ENCODE measurements at places on chromosomes 13 and 19. TPM values are rescaled to one million over a fixed set of nuclear protein-coding genes. Genes with fewer than 3 reads are reported as not detected.

DNA sequence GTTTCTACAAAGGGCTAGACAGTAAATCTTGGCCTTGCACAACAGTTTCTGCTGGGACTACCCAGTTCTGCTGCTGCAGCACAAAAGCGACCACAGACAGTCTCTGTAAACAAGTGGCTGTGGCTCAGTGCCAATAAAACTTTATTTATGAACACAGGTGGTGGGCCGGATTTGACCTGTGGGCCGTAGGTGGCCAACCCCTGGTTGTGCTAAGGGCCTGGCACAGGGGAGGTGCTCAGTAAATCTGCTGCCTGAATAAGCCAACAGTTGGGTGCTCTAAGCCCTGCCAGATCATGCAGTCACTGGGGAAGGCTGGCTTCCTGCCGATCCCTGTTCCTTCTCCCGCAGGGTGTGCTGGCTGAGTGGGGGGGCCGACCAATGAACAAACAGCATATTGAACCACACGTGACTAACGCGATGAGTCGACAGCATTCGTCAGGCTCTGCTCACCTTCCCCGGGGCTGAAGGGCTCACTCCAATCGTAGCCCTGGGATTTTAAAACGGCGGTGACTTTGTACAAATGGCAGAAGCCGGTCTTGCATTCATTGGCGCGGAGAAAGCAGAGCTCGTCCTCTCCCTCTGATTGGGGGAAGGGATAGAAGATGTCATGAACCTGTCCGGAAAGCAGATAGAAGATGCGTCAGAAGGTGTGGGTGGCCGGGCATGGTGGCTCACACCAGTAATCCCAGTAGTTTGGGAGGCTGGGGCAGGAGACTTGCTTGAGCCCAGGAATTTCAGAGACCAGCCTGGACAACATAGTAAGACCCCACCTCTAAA, 24.3 kb upstream of the MYDGF start:
- no peaks in the 10 kb centered on the region for H3K4me1 ChIP-seq
- H3K27me3 ChIP-seq = no peaks in the 10 kb centered on the region
- DNase-seq = no peak

DNA sequence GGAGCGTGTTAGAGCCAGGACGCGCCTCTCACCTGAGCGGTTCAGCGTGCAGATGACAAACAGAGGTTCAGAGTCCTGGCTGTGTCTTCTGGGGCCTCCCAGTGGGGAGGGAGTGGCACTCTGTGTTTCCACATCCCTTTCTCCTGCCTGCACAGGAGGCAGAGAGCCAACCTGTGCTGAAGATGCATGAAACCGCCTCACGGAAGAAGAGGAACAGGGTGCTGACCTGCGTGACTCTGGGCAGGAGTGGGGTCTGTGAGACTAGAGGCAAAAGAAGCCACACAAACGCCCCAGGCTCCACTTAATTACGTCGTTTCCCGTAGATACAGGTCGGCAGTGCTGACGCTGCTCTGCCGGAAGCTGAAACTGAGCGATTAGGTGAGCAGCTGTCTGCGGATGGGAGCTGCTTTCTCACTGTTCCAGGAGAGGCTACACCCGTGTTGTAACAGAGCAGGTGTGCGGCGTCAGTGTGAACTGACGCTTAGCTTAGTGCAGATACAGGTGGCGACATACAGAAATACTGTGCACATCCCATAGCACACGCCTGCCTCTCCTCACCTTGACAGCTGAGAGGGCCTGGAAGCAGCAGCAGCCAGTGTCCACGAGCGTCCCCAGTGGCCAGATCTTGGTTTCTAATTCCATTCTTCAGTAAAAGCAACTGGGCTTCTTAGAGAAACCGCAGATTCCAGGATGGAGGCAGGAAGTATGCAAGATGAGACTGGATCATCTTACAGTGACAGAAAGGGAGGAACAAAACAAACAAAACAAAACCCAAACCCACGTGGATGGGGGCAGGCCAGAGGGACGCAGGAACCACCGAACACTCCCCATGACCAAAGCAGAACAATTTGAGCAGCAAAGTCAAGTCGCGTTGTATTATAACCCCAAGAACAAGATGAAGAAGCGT, 37.7 kb upstream of the MCF2L start:
- no peak for DNase-seq
- H3K27ac ChIP-seq = no peak overlapping the region

DNA sequence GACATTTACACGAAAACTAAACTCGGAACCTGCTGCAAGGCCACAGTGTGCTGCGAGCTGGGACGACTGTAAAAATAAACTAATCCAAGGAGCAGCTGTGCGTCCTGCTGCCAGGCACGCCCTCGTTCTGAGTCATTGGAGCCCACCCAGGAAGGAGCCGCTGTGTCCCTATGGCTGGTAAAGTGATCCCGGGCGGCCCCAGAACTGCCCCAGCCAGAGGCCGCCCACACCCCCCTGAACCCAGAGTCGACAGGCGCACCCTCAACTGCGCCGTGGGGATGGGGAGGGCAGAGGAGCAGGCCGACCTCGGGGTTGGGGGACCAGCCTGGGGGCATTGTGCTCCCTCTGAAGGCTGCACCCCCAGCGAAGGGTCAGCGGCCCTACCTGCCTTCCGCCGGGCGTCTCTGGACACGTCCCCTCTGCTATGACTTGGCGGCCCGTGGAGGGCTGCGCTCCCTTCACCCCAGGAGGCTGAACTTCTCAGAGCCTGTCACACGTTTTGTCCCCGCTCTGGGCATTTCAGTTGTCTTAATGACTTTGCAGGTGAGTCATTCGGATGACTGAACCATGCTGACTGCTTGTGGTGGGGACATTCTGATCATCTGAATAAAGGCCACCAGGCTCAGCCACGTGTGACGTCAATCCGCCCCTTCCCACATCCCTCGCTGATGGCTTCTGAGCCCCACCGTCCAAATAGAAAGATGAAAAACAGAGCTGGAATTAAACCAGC, 42.7 kb downstream of the ADPRHL1 start:
- no peak overlapping the region for H3K27ac ChIP-seq
- H3K4me3 ChIP-seq = no peak overlapping the region
- H3K4me1 ChIP-seq = no peaks in the 10 kb centered on the region
- H3K27me3 ChIP-seq = no peaks in the 10 kb centered on the region
- no peak for DNase-seq

The INSR gene
- total RNA-seq = 0.44 TPM

DNA sequence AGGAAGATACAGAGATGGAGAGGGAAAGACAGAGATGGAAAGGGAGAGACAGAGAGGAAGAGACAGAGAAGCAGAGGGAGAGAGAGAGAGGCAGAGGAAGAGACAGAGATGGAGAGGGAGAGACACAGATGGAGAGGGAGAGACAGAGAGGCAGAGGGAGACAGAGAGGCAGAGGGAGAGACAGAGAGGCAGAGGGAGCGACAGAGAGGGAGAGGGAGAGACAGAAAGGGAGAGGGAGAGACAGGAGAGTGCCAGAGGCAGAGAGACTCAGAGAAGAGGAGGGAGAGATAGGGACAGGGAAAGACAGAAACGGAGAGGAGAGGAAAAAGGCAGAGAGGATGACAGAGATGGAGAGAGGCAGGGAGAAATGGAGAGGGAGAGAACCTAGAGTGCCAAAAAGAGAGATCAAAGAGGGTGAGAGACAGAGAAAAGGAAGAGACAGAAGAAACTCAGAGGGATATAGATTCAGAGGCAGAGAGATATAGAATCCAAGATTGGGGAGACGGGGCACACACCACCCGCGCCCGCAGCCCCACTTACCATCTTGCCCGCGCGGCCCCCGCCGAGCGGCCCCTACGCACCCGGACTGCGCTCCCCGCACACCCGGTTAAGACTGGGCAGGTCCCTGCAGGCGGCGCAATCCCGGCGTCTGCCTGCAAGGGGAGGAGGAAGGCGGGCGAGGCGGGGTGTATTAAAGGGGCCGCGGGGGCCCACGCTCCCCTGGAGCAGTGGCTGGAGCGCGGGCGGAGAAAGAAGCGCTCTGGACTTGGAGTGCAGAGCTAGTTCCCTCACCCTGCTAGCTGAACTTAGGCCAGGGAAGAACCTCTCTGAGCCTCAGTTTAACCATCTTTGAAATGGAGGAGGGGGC, 10.7 kb downstream of the TM6SF2 start:
- no peaks in the 10 kb centered on the region for H3K36me3 ChIP-seq
- DNase-seq = no peak
- peaks cover 5% of the 10 kb centered on the region for H3K27me3 ChIP-seq
- H3K4me1 ChIP-seq = peaks cover 11% of the 10 kb centered on the region

DNA sequence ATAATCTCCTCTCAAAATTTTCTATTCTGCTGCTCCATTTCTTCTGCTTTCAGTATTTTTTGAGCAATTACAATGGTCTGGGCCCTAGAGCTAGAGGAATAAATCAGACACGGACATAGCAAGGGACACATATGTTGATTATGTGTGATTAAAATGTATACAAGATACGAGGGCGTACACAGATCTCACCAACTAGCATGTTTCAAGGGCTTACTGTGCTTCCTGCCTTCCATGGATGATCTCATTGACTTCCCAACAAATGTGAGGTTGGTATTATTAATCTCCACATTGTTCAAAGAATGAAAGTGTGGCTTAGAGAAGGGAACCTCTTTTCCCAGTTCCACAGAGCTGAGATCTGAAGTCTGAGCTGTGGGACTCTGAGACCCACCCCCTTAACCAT, 9.1 kb downstream of the PLD3 start:
- H3K27ac ChIP-seq = no peak overlapping the region
- no peak overlapping the region for H3K4me3 ChIP-seq
- no peaks in the 10 kb centered on the region for H3K4me1 ChIP-seq
- H3K27me3 ChIP-seq = no peaks in the 10 kb centered on the region
- no peak for DNase-seq

The PSG11 gene
- not detected for total RNA-seq

The ZNF878 gene
- total RNA-seq = not detected

The PIP5K1C gene
- total RNA-seq = 28.1 TPM

DNA sequence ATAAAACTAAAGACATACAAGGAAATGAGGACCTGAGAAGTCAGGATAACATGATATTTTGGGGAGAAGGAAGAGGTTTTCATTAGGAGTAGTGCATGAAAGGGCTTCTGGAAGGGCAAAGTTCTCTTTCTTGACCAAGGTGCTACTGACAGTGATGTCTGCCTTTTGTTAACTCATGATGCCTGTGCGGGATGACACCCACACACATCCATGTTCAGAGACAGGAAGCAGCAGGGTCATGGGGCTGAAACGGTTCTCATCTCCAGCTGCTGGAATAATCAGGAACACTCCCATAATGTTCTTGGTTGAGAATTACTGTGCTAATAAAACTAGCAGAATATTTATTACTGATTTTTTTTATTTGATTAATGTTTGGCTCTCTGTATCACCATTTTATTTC, 29.1 kb downstream of the KCNC3 start:
- no peaks in the 10 kb centered on the region for H3K4me1 ChIP-seq
- no peak overlapping the region for H3K27ac ChIP-seq
- no peak for DNase-seq
- H3K27me3 ChIP-seq = no peaks in the 10 kb centered on the region
- no peak overlapping the region for H3K4me3 ChIP-seq

GRCh38 chr13:89541091-89542030, 1806.1 kb upstream of the MIR17HG start:
- H3K27me3 ChIP-seq = no peaks in the 10 kb centered on the region
- no peak for DNase-seq
- H3K36me3 ChIP-seq = no peaks in the 10 kb centered on the region
- no peaks in the 10 kb centered on the region for H3K4me1 ChIP-seq
- H3K27ac ChIP-seq = no peak overlapping the region

- H3K36me3 ChIP-seq = peaks cover 34% of the 10 kb centered on the region
- H3K4me1 ChIP-seq = no peaks in the 10 kb centered on the region
- no peaks in the 10 kb centered on the region for H3K27me3 ChIP-seq
- H3K27ac ChIP-seq = no peak overlapping the region
- no peak for DNase-seq
Measured at GRCh38 chr19:1819341-1820255, 7.5 kb upstream of the ATP8B3 start.

The PLK5 gene
- total RNA-seq = not detected

The KLF1 gene
- total RNA-seq = not detected

DNA sequence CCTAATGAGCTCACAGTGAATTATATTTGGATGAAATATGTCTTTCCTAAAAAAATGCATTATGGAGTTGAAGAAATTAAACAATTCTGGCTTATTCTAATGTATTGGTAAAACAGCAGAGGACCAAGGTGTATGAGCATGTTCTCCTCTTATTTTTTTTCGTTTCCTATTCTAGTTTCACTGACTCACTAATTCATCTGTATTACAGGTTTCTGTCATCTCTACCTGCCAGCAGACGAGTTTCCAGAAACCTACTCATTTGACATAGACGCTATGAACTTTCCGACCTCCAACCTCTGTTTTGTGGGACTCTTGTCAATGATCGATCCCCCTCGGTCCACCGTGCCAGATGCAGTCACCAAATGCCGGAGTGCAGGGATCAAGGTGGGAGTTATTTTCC, 20.3 kb downstream of the ATP12A start:
- H3K27me3 ChIP-seq = no peaks in the 10 kb centered on the region
- H3K4me3 ChIP-seq = no peak overlapping the region
- H3K4me1 ChIP-seq = no peaks in the 10 kb centered on the region
- no peaks in the 10 kb centered on the region for H3K36me3 ChIP-seq

- no peak overlapping the region for H3K27ac ChIP-seq
- peaks cover 12% of the 10 kb centered on the region for H3K27me3 ChIP-seq
- H3K4me1 ChIP-seq = no peaks in the 10 kb centered on the region
- no peak overlapping the region for H3K4me3 ChIP-seq
- DNase-seq = no peak
Measured at GRCh38 chr19:50309396-50310125, 19.6 kb downstream of the KCNC3 start.

DNA sequence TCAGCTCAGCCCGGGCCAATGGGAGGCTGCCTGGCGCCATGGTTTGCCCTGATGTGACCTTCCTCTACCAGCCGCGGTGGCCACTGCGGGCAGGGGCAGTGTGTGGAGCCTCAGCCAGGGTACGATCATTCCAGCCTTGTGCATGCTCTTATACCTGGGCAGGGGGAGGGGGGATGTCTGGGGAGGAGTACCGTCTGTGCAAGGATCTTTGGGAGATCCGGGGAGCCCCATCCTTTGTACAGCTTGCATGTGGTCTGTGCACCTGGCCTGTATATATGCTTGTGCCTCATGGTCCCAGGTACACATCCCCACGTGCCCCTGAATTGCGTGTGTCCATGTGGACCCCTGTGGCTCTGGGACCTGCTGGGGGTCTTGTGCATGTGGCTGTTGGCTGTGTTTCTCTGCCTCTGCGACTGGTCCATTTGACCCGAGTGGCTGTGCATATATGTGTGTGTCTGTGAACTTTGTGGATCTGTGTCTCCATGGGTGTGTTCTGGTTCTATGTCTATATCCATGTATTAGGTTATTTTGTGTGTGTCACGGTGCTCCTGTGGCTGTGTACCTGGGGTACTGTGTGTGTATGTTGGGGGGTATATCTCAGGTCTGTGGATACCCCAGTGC, 12.8 kb upstream of the NANOS3 start:
- no peaks in the 10 kb centered on the region for H3K36me3 ChIP-seq
- DNase-seq = no peak
- H3K27me3 ChIP-seq = peaks cover 18% of the 10 kb centered on the region
- no peak overlapping the region for H3K4me3 ChIP-seq
- peaks cover 27% of the 10 kb centered on the region for H3K4me1 ChIP-seq

GRCh38 chr19:9863759-9864158, 28.6 kb downstream of the PIN1 start:
- H3K27me3 ChIP-seq = no peaks in the 10 kb centered on the region
- peak; percentile 26 for DNase-seq
- H3K4me3 ChIP-seq = no peak overlapping the region
- H3K27ac ChIP-seq = no peak overlapping the region
- no peaks in the 10 kb centered on the region for H3K36me3 ChIP-seq

- no peak overlapping the region for H3K27ac ChIP-seq
- no peak overlapping the region for H3K4me3 ChIP-seq
- no peak for DNase-seq
- H3K4me1 ChIP-seq = no peaks in the 10 kb centered on the region
- H3K27me3 ChIP-seq = no peaks in the 10 kb centered on the region
Measured at GRCh38 chr19:4922530-4923275, 13.4 kb downstream of the UHRF1 start.

- no peak for DNase-seq
- peaks cover 29% of the 10 kb centered on the region for H3K4me1 ChIP-seq
- H3K27me3 ChIP-seq = peaks cover 15% of the 10 kb centered on the region
- H3K27ac ChIP-seq = no peak overlapping the region
Measured at GRCh38 chr19:47021536-47022139, 2.0 kb downstream of the NPAS1 start.

Data from CD4-positive, CD25-positive, alpha-beta regulatory T cell (primary cell).